ENCODE measurements at places on chromosomes 2 and 18.

- DNase-seq: no peak
Observed at GRCh38 chr2:51013079-51013932, 18.6 kb downstream of the NRXN1 start.

DNA sequence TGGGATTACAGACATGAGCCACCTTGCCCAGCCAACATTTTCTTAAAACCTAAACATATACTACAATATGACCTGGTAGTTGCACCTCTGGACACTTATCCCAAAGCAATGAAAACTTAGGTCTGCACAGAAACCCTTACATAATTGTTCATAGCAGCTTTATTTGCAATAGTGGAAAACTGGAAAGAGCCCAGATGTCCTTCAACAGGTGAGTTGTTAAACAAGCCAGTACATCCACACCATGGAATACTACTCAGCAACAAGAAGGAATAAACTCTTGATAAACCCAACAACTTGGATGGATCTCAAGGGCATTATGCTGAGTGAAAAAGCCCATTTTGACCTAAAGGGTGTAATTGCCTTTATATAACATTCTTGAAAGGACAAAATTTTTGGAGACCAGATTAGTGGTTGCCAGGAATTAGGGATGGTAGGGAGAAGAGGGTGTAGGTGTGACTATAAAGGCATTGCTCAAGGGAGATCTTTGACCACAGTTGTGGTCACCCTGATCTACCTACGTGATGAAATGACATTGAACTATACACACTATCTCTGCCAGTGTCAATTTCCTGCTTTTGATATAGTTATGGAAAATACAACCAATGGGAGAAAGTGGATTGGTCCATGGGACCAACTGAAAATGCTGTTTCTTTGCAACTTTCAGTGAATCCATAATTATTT lies 11.9 kb upstream of the AMMECR1L start:
- DNase-seq: no peak

DNA sequence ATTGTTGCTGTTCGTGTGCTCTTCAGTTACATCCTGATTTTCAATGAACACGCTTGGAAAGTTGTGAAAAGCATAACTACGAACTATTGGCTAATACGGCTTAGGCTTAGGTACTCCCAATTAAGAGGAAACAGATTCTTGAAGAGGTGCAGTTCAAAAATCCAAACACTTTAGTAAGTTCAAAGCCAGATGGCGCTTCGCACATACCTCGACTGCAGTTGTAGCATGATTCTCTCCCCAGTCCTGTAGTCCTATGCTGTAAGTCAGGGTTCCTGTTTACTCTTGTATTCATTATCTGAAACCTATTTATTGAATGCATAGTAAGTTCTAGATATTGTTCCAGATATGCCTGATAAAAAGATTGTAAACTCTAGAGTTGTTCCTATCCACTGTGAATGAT lies 165.2 kb downstream of the TRIB2 start:
- no peak for DNase-seq

GRCh38 chr18:6938003-6938402 lies 179.6 kb downstream of the LAMA1 start:
- DNase-seq: no peak

DNA sequence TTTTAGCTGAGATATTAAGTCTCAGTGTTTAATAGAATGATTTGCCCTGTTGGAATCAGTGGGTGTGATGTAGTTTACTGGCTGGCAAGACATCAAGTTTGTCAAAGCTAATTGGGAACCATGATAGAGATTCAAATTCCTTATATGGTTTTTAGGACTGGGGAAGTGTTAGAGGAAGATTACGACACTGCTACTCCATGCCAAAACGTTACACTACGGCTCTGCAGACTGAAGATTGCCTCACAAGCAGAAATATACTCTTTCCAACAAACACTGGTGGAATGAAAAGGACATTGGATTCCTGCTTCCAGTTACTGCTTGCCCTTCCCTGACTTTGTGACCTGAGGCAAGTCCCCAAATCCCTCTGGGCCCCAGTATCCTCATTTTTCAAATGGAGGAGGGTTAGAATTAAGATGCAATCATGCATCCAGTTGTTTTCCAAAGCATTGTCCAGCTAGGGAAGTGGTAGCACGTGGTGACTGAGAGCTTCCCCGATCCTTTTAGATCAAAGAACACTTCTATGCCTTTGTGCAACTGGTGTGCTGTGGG lies 147.6 kb downstream of the CDC42EP3 start:
- DNase-seq: no peak

- DNase-seq: no peak
Observed at GRCh38 chr2:19536136-19536535, 177.7 kb upstream of the OSR1 start.

GRCh38 chr2:116719836-116720235 lies 1094.7 kb upstream of the DDX18 start:
- DNase-seq: no peak

DNA sequence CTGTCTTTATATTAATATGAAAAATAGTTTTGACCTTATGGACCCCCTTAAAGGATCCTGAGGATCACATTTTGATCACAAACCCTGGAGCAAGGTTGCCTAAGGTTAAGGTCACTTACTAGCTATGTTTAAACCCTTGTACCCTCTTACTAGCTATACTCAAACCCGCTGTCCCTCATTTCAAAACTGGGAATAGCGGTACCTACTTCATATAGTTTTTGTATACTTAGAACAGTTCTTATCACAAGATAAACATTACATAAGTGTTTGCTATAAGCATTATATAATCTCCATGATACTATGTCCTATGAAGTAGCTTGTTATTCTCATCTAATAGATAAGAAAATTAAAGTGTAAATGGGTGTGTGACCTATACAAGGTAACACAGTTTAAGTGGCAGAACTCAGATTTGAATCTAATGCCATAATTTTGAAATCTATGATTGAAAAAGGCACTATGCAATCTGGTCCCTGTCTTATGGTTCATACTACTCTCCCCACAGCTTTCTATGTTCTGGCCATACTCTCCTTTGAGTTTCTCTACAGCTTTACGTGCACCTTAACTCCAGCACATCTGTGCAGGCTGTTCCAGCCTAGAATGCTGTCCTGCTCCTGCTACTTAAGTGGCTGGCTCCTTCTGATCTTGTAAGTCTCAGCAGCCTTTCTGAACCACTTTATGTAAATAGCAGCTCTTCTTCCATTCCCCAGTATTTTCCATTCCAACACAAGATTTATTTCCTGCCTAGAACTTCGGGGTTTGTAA lies 30.4 kb downstream of the HYCC2 start:
- DNase-seq: no peak

DNA sequence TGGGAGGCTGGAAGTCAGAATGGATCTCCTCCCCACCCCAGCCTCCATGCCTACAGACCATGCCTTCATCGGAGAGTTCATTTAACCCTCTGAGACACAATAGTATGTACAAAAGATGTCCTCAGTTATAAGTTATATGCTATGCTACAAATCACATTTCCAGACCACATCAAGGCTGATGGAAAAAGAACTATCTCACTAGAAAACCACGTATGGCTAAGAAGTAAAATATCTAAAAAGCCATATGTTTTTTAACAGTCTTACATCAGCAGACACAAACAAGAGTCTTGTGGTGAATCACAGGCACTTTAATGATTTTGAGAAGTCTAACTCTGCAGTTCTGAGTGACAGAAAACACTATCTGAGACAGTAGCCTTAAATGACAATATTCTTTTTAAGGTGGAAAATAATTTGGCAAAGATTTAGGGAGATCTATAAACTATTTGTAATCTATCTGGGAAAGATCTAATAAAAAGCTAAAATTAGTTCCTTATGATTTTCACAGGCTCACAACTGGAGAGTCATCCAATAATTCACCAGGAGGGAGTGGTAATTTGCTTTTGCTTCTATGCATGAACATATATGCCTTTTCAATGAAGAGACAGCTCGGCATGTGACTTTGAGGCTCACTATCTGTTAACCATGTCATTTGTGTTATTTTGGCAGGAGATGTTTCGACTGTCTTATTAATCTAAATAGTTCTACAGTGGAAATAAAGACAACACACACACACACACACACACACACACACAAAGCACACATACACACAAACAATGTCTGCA lies 197.5 kb downstream of the IRS1 start:
- no peak for DNase-seq

DNA sequence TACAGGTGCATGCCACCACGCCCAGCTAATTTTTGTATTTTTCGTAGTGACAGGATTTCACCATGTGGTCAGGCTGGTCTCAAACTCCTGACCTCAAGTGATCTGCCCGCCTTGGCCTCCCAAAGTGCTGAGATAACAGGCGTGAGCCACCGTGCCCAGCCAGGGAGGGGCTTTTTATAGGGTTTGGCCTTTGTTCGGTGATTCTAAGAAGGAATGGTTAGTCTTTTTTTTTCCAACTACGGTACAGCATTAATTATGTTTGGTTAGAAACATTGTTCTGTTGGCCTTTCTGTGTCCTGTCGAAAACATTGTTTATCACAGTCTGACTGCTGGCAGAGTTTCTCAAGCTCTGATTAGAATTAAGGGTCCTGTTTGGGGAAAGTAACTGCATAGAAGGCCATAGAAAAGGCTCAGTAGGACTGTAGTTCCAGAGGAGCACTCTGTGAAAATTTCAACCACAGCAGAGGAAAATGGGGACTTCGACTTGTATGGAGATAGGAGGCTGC lies 19.3 kb upstream of the SMCHD1 start:
- DNase-seq: no peak

GRCh38 chr2:128446049-128446873 lies 127.6 kb upstream of the HS6ST1 start:
- no peak for DNase-seq

GRCh38 chr2:9166579-9167377 lies 39.8 kb upstream of the ASAP2 start:
- DNase-seq: no peak

GRCh38 chr2:230172156-230172555 lies 47.6 kb downstream of the SP110 start:
- no peak for DNase-seq

- no peak for DNase-seq
Observed at GRCh38 chr18:63290821-63291200, 28.8 kb downstream of the BCL2 start.

- no peak for DNase-seq
Observed at GRCh38 chr2:16055848-16056580, 115.7 kb downstream of the MYCN start.

- DNase-seq: peak; percentile 98
Observed at GRCh38 chr2:228613133-228613850, 431.8 kb upstream of the SPHKAP start.

- no peak for DNase-seq
Observed at GRCh38 chr2:191670076-191670475, 7.9 kb upstream of the NABP1 start.

DNA sequence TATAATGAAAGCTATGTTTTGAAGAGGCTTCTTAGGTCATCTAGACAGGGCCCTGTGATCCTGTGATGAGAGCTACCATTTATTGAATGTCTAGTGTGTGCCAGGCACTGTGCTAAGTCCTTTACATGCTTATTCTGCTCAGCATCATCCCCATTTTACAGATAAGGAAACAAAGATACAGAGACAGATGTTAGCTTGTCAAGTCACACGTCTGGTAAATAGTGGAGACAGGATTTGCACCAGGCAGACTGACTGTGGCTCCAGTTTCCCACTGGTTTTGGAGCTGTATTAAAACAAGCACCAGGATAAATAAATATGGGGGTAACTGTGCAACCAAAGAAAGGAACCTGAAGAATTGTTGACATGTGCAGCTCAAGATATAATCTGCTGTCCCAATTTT lies 19.2 kb upstream of the EML6 start:
- DNase-seq: no peak

DNA sequence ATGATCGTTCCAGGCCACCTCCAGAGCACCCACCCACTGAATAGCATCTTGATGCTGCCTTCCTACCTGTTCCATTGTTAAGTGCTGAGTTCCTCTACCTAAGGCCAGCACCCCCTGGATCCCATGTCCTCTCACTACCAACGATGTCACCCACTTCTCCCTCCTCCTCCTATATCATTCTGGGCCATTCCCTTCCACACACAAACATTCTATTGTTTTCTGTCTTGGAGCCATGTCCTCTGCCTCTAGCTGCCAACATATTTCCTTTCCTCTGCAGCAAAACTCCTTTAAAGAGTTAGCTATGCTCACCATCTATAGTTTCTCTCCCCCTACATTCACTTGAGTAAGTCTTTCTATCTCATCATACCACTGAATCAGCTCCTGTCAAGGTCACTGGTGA lies 64.0 kb upstream of the ACKR3 start:
- DNase-seq: no peak

Data from HS-5 (cell line).